ENCODE measurements at places on chromosomes 3 and 15. TPM values are rescaled to one million over a fixed set of nuclear protein-coding genes. Genes with fewer than 3 reads are reported as not detected.

- no peak for DNase-seq
- no peak overlapping the region for H3K27ac ChIP-seq
- no peak overlapping the region for H3K4me3 ChIP-seq
- no peaks in the 10 kb centered on the region for H3K36me3 ChIP-seq
- H3K27me3 ChIP-seq, result no peaks in the 10 kb centered on the region
- peaks cover 21% of the 10 kb centered on the region for H3K4me1 ChIP-seq
Observed at GRCh38 chr3:13110678-13111116, 37.5 kb upstream of the IQSEC1 start.

POC1A gene
- total RNA-seq, result 10.3 TPM

DNA sequence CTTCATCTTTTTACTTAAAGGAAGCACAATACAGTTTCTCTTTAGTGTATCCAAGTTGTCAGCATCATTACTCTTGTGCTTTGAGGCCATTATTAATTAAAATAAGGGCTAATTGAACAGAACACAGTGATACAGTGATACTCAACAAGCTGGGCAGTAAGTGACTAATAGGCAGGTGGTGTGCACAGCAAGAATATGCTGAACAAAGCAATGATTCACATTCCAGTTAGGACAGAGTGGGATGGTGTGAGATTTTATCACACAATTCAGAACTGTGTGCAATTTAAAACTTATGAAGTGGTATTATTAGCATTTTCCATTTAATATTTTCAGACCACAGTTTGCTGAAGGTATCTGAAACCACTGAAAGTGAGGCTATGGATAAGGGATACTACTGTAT is 116.9 kb downstream of the PLOD2 start:
- no peaks in the 10 kb centered on the region for H3K36me3 ChIP-seq
- H3K27me3 ChIP-seq, result no peaks in the 10 kb centered on the region
- no peak overlapping the region for H3K4me3 ChIP-seq
- no peak overlapping the region for H3K27ac ChIP-seq
- H3K4me1 ChIP-seq, result no peaks in the 10 kb centered on the region
- DNase-seq, result no peak

RPLP1 gene
- total RNA-seq, result 607 TPM

SCAANT1 gene
- not detected for total RNA-seq

DNA sequence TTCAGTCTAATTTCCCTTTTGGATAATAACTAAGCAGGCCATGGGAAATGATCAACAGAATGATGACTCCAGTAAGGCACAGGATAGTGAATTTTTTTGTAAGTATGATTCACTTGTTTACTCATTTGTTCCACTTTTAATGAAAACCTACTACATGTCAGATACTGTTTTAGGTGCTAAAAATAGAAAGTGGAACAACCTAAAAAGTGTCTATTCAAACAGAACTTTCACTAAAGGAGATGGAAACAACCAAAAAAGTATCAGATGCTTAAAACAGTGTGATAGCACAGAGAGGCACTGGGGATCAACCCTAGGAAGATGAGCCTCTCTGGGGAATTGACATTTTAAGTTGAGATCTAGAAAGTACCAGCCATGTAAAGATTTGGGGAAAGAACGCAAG is 11.1 kb downstream of the RYK start:
- no peak overlapping the region for H3K4me3 ChIP-seq
- no peak for DNase-seq

DNA sequence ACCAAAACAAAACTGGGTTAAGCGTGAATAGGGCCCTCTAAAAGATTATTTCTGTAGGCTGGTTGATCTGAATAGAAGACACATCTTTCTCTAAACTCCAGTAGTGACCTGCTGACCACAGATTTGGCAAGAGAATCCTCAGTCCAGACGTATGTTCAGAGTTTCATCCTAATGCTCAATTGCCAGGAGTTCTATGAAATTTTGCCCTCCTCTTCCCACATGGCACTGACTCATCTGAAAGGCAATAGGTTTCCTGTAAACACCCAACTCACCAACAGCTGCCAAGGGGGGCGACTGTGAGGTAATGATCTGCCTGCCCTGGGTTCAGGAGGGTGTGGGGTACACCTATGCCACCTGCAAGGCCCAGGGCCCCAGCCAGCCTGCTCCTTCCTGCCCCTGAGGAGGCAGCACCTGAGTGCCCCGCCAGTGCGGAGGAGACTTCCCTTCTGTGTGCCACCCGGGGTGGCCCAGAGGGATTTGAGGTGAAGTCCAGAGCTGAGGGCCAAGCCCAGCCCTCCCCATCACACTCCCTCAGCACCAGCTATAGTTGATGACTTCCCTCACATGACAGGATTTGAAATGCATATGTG is 8.4 kb upstream of the PLA2G4D start:
- H3K4me3 ChIP-seq, result no peak overlapping the region
- no peak for DNase-seq
- H3K27me3 ChIP-seq, result no peaks in the 10 kb centered on the region
- no peak overlapping the region for H3K27ac ChIP-seq

FBLN2 gene
- total RNA-seq, result 39.1 TPM

KNG1 gene
- not detected for total RNA-seq

GRCh38 chr15:80061582-80061981 is 2.1 kb downstream of the ZFAND6 start:
- peaks cover 41% of the 10 kb centered on the region for H3K4me1 ChIP-seq
- no peak for DNase-seq
- no peaks in the 10 kb centered on the region for H3K27me3 ChIP-seq
